ENCODE measurements at places on chromosomes 6 and 20.

GRCh38 chr6:143149771-143150170 lies 89.1 kb downstream of the AIG1 start:
- DNase-seq = no peak

GRCh38 chr6:4225161-4225872 lies 89.9 kb upstream of the ECI2 start:
- DNase-seq = no peak

GRCh38 chr6:143677577-143677890 lies 231 bp upstream of the PHACTR2 start:
- no peak for DNase-seq

DNA sequence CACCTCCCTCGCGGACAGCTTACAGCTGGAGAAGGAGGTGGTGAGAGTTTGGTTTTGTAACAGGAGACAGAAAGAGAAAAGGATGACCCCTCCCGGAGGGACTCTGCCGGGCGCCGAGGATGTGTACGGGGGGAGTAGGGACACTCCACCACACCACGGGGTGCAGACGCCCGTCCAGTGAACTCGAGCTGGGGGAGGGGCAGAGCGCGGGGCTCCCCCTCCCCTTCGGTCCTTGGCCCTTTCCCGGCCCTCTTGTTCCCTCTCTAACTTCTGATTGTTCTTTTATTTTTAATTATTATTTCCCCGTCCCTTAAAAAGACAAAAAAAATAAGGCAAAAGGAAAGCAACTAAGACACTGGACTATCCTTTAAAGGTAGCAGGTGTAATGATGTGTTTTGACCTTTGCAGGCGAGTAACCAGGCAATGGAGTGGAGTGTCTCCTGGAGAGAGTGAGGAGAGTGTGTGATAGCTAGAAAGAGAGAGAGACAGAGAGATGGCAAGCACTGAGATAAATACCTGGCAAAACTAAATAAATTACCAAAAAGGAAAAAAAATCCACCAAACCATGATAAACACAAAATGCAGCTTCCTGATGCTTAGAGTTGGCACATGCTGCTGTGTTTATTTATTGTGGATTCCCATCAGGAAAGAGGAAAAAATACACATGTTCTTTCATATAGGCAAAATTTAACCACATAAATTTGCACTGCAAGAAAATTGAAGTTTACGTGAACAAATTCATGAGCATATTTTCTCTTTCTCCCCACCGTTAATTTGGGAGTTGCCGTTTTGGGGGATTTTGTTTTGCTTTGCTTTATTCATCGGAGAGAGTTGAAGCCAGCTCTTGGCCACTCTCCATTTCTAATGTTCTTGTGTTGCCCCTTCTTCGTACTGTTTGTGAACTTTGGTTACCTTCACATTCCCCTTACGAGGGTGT lies 1.9 kb downstream of the POU3F2 start:
- no peak for DNase-seq

DNA sequence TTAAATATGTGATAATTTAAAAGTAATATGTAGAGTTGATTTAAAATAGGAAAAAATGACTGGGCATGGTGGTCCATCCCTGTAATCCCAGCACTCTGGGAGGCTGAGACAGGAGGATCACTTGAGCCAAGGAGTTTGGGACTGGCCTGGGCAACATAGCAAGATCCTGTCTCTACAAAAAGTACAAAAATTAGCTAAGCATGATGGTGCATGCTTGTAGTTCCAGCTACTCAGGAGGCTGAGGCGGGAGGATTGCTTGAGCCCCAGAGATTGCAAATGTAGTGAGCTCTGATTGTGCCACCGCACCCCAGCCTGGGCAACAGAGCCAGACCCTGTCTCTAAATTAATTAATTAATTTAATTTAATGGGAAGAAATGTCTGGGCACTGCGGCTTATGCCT lies 44.2 kb upstream of the CDYL start:
- DNase-seq = no peak

DNA sequence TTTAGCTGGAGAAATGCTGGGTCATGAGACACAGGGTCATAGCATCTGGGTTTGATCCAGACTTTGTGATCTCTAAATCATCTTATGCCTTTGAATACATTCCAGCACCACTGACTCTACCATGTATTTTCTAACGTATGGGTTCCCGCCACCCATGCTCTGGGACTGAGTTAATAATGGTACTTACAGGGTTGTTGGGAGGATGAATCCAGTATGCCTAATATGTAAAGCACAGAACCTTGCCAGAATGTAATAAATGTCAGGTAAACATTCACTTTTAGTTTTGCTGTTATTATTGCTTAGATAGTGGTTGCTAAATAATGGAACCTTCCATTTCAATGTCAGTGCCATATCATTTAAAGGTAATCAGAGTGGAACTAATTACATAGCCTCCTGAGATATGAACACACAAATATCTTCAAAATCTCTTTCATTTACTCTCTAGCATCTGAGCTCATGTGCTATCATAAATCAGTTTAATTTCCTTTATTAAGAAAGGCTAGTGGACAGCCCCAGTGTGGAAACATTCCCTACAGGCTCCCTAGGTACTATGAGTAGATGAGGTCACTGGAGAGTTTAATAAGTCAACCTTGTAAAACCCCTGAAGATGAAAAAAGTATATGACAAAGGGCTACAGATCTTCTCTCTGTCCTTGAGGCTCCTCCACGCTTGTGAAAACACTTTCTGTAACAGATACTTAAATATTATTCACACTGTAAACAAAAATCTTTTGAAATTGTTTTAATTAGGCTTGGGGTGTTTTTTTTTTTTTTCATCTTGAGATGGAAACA lies 226.6 kb downstream of the ALDH8A1 start:
- no peak for DNase-seq

DNA sequence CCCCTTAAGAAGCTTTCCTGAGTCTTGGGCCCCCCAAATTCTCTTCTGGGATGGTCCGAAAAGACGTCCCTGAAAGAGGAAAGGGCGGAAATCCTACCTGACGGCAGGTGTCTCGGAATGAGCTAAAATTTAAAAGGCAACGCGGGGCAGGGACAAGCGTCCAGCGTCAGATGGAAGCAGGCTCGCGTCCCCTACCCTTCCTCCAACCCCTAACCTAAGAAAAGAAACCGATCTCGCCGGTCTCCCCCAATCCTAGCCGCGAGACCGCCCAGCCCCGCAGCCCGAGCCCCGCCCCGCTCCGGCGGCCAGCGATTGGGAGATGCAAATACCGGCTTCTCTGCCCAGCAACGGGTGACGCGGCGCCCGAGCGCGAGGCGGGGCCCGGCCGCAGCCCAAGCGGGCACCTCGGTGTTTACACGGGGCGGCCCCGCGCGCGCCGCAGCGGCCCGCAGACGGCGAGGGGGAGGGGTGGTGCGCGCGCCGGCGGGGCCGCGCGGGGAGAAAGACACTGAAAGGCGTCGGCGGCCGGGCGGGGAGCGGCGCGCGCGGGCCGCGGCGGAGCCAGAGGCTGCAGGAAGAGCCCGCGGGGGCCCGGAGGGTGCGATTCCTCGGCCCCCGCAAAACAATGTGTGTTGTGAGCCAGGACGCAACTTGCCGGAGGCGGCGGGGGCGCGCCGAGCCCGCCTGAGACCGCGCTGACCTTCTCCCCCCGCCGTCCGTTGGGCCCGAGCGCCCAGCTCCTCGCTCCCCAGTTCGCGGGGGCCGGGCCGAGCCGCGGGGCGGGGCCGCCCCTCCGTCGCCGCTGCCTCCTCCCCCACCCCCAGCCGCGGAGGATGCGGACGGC lies at the start of gene SOX12:
SOX12 (plus strand) TSS at position 508 of the 844 bp plus-strand sequence. CDS start 373 bp downstream, outside the sequence.
- DNase-seq = peak; percentile 96

DNA sequence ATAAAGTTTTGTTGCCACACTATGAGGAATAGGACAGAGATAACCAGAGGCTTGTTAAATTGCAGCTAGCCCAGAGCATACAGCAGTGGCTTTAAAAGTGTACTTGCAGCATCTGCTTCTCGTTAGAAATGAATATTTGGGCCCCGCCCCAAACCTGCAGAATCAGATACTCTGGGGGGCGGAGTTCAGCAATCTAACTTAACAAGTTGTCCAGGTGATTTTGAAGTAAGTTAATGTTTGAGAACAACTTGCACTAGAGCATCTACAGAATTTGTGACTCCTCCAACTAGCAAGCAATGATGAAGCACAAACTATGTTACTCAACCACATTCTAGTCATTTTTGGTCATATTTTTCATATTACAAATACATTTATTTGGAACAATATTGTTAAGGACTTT lies 10.6 kb upstream of the SUPT3H start:
- DNase-seq = no peak

- DNase-seq = no peak
Observed at GRCh38 chr6:2081155-2082138, 164.0 kb downstream of the GMDS start.

GRCh38 chr6:112281821-112282615 lies 27.7 kb upstream of the LAMA4 start:
- DNase-seq = no peak

DNA sequence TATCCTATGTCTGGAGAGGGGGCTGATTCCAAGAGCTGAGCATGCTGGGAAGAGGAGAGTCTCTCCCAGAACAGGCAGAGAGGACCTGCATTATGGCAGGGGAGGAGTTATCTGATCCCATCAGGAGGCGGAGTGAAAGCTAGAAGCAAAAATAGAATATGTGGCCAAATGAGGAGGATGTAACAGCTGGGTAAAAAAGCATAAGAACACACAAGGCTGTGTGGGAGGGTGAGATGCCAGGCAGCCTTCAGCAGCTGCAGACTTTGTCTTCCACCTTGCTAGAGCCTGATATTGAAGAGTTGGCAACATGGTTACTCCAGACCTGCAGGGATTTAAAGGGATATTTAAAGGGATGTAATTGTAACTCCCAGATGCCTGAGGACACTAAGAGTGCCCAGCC lies 167.1 kb downstream of the PTPRT start:
- no peak for DNase-seq

DNA sequence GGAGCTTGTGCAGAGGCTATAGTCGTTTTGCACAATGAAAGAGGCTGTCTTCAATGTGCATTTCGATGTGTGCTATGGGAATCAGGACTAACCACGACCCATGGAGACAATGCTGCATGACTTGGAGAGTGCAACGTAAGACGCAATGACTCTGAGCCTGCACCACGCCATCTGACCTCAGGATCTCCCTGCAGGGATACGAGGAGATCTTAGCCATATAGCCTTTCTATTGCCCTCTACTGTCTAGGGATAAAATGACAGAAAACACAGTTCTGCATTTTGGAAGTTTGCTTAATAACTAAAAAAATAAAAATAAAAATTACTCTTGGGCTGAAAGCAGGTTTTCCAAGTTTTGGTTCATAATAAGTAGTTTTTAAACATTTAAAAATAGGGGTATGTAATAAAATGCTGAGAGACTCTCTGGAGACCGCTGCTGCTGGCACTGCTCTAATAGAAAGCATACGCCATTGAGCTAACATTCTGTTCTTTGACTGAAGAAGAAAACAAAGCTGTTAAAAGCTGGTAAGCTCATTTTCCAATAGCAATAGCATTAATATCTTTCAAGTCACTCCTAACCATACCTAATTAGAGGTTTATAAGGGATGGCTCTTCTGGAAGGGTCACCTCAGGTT lies 87.2 kb downstream of the PDE7B start:
- no peak for DNase-seq

DNA sequence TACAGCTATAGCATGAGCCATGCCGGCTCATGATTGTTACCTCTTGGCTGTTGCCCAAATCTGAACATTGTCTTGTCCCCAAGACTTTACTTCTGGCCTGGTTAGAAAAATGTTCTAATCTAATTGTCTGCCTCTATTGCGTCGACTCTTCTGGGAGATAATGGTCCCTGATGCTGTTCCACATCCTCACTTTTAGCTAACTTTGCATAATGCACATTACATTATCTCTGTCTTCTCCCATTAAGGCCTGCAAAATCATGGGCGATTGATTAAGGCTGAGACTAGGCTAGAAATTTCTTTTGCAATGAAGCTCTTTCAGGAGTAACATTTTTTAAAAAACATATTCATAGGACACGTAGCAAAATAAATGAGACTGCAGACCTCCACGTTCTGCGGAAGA lies 961.0 kb downstream of the KIF16B start:
- no peak for DNase-seq

DNA sequence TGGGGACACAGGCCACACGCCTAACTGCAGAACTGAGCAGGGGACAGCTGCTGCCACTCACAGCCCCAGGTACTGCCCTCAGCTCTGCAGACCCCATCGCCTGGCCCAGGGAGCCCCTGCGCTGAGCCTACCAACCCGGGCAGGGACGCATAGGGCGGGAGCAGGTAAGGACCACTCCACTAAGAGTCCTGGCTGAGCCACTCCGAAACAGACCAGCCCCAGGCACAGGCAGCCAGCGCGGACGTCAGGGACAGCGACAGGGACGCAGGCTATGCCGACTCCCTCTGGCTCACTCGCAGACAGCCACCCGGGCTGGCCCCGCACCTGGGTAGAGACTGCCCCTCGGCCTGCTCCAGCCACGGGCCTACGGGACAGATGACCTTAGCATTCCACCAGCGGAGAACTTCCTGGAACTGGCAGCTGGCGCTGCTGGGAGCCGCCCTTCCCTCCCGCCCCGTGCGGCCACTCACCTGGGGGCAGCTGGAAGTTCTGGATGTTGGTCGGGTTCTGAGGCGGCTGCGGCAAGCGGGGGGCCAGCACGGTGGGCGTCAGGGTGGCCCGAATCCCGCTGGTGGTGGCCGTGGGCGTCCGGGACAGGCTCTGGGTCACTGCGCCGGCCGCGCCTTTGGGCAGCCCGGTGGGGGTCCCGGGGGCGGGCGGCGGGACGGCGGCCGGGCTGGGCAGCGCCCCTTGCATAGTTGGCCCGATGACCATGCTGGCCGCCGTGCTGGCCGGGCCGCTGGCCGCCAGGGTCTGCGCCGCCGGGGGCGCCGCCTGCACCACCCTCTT lies 1.5 kb downstream of the TAF4 start:
- no peak for DNase-seq

DNA sequence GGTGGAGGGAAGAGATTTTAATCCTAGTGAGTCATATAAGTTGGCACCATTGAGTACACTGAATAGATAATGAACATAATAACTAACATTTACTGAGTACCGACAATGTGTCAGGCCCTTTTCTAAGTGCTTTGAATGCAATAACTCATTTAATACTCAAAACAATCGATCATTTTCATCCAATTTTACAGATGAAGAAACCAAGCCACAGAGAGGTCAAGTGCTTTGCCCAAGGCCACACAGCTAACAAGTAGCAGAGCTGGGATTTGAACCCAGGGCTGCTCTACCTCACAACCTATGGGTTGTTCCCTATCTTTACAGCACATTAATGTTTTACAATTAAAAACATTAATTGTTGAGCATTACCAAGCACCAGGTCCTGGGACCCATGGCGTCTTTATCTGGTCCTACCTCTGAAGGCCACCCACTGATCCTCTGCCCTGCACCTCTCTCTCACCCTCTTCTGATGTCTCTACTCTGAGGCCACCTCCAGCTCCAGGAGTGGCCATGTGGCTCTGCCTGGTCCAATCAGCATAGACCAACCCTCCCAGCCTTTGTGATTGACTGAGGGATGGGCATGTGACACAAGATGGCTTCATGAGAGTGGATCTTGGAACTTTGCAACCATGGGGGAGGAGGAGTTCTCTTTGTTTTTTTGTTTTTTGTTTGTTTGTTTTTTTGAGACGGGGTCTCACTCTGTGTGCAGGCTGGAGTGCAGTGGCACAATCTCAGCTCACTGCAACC lies 83.9 kb downstream of the KCNB1 start:
- no peak for DNase-seq

- no peak for DNase-seq
Observed at GRCh38 chr6:114997813-114998292, 655.0 kb upstream of the HS3ST5 start.

GRCh38 chr6:35719404-35719829 lies 17.4 kb upstream of the ARMC12 start:
- DNase-seq = no peak

- DNase-seq = no peak
Observed at GRCh38 chr6:11370191-11371018, 137.9 kb upstream of the NEDD9 start.

- no peak for DNase-seq
Observed at GRCh38 chr6:82179415-82179814, 68.1 kb downstream of the IBTK start.

All from activated T-cell treated with anti-CD3 and anti-CD28 coated beads for 1 hour (primary cell).